Heart right ventricle (tissue), 16 donors: ENCODE measurements at places on chromosomes 13 and 19. TPM values are rescaled to one million over a fixed set of nuclear protein-coding genes. Genes with fewer than 3 reads are reported as not detected.
A peak's percentile ranks its signal among the peaks of the same experiment; 100 is the strongest.

DNA sequence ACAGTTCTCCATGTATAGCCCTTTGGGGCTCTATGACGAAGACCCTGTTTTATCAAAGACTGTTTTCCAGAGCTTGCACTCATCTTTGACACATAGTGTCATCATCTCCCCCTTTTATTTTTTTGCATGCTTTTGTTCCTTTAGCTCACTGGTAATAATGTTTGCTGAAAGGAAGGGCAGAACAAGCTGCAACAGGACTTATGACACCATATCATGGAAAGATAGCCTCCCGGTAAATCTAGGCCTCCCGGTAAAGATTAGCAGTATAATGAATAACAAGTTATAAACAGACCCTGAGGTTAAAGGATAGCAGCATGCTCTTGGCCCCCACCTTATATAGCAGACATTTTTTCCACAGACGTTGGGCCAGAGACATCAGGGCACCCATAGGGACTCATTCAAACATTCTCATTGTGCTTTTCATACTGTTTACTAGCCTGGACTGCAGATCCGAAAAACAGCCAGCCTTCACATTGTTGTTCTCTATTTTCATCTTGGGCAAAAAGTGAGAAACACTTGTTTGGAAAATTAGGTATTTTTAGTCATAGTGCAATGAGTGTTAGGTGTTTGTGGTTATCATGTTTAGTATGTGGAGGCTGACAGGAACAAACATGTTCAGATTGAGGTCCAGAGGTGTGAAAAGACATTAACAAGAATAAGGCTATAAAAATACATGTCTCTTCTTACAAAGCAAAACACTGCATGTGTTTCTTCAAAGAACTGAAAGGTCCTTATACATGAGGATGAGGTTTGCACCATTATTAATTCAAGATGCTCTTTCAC, 136.9 kb upstream of the SPRY2 start:
- H3K4me3 ChIP-seq, result no peak overlapping the region
- peaks cover 14% of the 10 kb centered on the region for H3K4me1 ChIP-seq
- no peaks in the 10 kb centered on the region for H3K27me3 ChIP-seq
- no peak for DNase-seq
- H3K36me3 ChIP-seq, result no peaks in the 10 kb centered on the region
- H3K27ac ChIP-seq, result no peak overlapping the region

DNA sequence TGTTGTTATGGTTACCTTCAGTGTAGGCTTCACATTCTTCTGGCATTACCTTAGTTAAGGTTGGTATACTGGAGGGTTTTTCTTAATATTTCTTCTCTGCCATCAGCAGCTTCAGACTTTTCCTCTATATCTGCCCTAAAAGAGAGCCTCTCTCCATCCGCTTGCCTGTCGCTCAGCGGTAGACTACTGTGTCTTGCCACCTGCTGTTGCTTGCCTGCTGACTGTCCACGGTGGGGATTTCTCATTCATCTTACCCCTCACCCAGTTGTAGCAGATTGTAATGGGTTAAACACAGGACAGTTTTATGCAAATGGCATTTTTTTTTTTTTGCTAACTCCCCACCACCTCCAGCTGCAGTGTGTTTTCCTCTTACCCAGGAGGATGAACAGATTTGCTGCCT, 577.2 kb downstream of the SLITRK5 start:
- no peak for DNase-seq
- H3K27ac ChIP-seq, result no peak overlapping the region
- H3K36me3 ChIP-seq, result no peaks in the 10 kb centered on the region
- H3K4me1 ChIP-seq, result no peaks in the 10 kb centered on the region

DNA sequence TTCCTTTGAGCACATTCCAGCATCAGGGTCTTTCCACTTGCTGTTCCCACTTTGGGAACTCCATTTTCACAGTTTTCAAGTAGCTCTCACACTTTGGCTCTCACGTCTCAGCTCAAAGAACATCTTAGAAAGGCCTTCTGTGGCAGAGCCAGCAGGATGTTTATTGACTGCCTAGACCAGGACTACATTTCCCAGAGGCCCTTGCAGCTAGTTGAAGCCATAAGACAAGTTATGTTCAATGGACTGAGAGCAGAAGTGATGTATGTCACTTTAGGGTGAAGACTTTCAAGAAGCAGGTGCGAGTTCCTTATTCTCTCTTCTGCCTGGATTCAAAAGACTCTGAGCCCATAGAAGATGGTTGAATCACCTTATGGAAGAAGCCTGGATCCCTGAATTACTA, 4.3 kb upstream of the HAUS5 start:
- peaks cover 7% of the 10 kb centered on the region for H3K4me1 ChIP-seq
- H3K36me3 ChIP-seq, result no peaks in the 10 kb centered on the region
- H3K27me3 ChIP-seq, result no peaks in the 10 kb centered on the region
- no peak overlapping the region for H3K4me3 ChIP-seq
- H3K27ac ChIP-seq, result no peak overlapping the region

GRCh38 chr13:51801631-51802099, 2.3 kb downstream of the DHRS12 start:
- peak; percentile 75 for DNase-seq
- H3K27me3 ChIP-seq, result no peaks in the 10 kb centered on the region
- H3K4me3 ChIP-seq, result no peak overlapping the region
- H3K4me1 ChIP-seq, result peaks cover 54% of the 10 kb centered on the region
- peak overlapping the region; percentile 62 for H3K27ac ChIP-seq

GRCh38 chr13:31168166-31168565, 6.5 kb upstream of the HSPH1 start:
- no peak for DNase-seq
- no peaks in the 10 kb centered on the region for H3K36me3 ChIP-seq

DNA sequence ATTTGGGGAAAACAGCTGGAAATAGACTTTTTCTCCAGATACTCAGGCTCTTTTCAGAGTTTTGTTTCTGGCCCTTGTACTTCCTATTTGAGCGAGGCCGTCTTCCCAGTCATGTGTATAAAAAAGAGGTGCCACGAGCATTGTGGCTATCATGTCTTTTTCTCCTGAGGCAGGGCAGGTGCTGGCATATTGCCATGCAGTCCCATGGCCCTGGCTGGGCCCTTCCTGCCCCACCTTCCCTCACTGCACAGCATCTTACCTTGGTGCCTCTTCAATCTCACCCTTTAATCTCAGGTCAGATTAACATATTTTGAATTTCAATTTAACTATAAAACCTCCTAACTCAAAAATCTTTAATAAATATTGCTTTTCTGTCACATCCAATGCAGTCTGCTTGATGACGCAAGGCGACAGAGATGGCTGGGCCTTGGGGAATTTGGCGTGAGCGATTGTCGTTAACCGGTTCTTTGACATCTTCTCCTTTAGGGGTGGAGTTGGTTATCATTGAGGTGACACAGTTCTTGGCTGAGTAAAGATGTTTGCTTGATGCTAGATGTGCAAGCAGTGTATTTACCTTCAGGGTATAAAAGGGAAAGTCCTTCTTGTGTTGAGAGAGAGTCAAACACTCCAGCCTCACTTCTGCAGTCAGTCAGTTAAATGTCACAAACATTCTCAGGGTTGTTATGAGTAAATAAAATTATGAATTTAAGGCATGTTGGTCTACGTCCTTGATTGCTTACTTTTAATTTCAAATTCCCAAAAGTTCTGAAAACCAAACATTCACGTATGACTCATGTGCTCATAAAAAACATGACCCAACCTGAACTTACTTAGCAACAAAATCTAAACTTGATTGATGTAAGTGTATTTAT, 289.9 kb downstream of the MYO16 start:
- no peak overlapping the region for H3K27ac ChIP-seq
- no peak for DNase-seq
- no peaks in the 10 kb centered on the region for H3K4me1 ChIP-seq
- H3K27me3 ChIP-seq, result no peaks in the 10 kb centered on the region

DNA sequence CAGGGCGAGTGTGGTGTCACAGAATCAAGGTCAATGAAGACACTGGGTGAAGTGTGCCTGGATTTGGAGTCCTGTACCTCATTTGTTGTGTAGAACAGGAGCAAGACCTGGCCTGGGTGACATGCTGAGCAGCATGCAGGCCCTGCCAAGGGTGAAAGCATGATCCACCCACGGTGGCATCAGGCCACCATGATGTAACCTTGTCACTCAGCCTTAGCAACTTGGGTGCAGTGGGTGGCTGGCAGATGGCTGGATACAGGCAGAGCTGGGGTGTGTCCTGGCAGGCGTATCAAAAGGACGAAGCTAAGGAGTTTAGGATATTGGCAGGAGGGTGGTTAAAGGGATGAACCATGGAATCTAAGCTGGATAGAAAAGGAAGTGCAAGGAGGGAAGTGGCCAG, 10.3 kb downstream of the THSD1 start:
- DNase-seq, result no peak
- H3K27me3 ChIP-seq, result no peaks in the 10 kb centered on the region
- peaks cover 29% of the 10 kb centered on the region for H3K4me1 ChIP-seq
- no peak overlapping the region for H3K27ac ChIP-seq
- no peak overlapping the region for H3K4me3 ChIP-seq

DNA sequence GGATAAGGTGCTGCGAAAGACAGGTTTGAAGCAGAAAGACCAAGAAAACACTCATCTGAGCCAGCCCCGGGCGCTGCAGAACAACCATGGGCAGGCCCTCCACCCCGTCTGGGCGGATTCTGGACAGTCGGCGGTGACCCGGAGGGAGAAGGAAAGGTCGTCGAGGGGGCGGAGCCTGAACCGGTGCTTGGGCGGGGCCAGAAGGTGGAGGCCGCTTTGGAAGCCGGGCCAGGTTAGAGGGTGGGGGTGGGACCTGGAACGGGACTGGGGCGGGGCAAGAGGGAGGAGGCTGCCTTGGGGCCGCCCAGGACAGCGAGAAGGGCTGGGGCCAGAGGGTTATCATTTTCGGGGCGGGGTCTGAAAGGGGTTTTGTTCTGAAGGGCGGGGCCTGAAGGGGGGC, 5.0 kb upstream of the ZNF765 start:
- no peak overlapping the region for H3K4me3 ChIP-seq
- H3K4me1 ChIP-seq, result peaks cover 6% of the 10 kb centered on the region
- no peak for DNase-seq
- H3K27ac ChIP-seq, result no peak overlapping the region
- peaks cover 13% of the 10 kb centered on the region for H3K36me3 ChIP-seq

DNA sequence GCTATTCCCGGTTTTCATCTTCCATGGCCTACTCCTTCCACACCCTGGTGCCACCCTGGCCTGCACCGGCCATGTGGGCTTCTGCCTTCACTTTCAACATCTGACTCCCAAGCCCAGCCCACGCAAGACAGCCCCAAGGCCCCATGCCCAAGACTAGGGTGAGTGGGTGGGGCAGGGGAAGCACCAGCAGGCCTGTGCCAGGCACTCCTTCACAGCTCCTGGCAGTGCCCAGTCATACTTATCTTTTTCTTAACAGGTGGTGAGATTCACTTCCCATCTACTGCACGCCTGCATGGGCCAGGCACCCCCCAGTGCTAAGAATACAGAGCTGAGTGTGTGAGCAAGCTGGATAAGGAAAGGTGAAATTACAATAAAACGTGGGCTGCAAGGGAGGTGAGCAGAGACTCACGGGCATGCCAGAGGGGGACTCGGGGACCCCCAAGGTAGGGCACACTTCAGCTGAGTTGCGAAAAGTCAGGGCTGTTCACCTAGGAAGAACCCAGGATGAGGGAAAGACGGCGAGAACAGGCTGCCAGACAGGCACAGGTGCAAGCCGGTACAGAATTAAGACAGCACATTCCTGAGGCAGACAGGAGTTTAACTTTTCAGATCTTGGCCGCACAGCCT, 55.7 kb downstream of the COL4A1 start:
- peak overlapping the region; percentile 88 for H3K27ac ChIP-seq
- H3K4me1 ChIP-seq, result peaks cover 68% of the 10 kb centered on the region
- no peaks in the 10 kb centered on the region for H3K36me3 ChIP-seq
- H3K4me3 ChIP-seq, result no peak overlapping the region
- no peaks in the 10 kb centered on the region for H3K27me3 ChIP-seq
- no peak for DNase-seq

GRCh38 chr13:107866941-107867623, 348.3 kb downstream of the LIG4 start:
- peak overlapping the region; percentile 50 for H3K4me3 ChIP-seq
- DNase-seq, result peak; percentile 3
- peaks cover 70% of the 10 kb centered on the region for H3K27me3 ChIP-seq
- no peaks in the 10 kb centered on the region for H3K36me3 ChIP-seq
- peaks cover 19% of the 10 kb centered on the region for H3K4me1 ChIP-seq

DNA sequence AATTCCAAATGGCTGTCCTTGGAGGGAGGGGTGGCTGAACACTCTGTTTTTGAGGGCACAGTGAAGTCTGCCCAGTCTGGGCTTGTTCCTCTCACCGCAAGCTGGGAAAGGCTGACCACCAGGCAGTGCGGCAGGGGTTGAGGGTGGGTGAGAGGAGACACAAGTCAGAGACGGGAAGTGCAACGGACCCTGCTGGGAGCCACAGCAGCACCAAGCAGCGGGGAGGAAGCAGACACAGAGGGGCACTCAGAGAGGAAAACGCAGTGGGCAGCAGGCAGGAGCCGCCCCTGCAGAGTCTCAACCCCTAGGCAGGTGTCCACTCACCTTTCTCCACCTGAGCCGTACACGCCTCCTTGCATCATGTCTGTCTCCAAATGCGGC, 15.6 kb downstream of the AKAP8L start:
- no peak for DNase-seq
- H3K36me3 ChIP-seq, result peaks cover 41% of the 10 kb centered on the region
- no peaks in the 10 kb centered on the region for H3K27me3 ChIP-seq
- H3K27ac ChIP-seq, result peak overlapping the region; percentile 51
- peaks cover 47% of the 10 kb centered on the region for H3K4me1 ChIP-seq

DNA sequence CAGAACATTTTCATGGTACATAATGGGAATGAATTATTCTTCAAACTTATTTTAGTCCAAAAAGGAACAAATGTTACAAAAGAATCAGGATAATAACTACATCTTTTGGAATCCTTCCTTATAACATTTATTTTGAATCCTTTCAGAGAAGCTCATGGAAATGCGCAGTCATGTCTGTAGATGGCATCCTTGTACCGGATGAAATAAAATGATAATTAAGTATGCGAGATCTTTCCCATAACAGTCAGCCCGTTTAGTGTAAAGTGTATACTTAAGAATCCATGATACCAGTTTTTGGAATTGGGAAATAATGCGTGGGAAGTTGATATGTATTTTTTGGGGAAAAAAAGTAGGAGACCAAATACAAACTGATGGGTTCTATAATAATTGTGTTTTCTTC, 418.8 kb downstream of the GPC5 start:
- no peak for DNase-seq
- H3K27me3 ChIP-seq, result no peaks in the 10 kb centered on the region
- no peaks in the 10 kb centered on the region for H3K36me3 ChIP-seq
- no peak overlapping the region for H3K4me3 ChIP-seq
- H3K27ac ChIP-seq, result no peak overlapping the region

TMEM272 gene
- 0.32 TPM for total RNA-seq
